ENCODE measurements at places on chromosomes 12 and 14. TPM values are rescaled to one million over a fixed set of nuclear protein-coding genes. Genes with fewer than 3 reads are reported as not detected.

The SERPINA5 gene
- 0.12 TPM for polyA plus RNA-seq

The CPM gene
- 5.8 TPM for polyA plus RNA-seq

The PZP gene
- not detected for polyA plus RNA-seq

The FOXN4 gene
- polyA plus RNA-seq, result not detected

The C1RL gene
- polyA plus RNA-seq, result 50.5 TPM

The ITFG2 gene
- 21.9 TPM for polyA plus RNA-seq

The SRGAP1 gene
- 15.7 TPM for polyA plus RNA-seq

DNA sequence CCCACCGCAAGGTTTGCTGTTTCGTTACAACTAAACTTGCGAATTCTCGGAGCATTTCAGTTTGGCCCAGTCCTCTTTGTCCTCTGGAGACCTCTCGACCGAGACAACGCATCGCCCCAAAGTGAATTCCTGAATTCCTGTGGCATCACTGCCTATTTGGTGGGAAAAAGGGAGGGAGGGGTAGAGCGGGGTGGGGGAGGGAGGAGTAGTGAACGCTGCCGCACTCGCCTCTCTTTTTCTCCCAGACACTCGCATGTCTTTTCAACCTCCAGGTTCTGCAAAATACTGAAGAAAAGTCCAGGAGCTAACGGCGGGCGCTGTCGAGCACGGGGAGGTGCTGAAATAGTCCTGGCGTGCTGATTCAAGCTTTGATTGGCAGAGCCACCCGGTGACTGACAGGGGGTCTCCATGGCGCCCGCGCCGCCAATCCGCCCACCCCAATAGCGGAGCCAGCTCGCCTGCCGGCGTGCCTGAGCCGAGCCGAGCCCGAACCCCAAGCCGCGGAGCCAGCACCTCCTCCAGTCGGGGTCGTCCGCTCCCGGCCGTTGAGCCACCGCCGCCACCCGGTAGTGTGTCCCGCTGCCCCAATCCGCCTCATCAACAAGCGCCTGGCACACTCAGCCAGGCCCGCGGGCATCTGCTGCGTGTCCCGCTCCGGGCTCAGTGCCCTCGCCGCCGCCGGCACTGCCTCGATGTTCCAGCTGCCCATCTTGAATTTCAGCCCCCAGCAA is at the start of gene SIX6:
Gene SIX6 (plus strand): TSS at position 440 of the 731 bp plus-strand sequence. CDS start 253 bp downstream, at position 693.
- DNase-seq, result no peak

- no peak for DNase-seq
These were observed 69.1 kb downstream of the VCPKMT start for GRCh38 chr14:50047274-50047676.

DNA sequence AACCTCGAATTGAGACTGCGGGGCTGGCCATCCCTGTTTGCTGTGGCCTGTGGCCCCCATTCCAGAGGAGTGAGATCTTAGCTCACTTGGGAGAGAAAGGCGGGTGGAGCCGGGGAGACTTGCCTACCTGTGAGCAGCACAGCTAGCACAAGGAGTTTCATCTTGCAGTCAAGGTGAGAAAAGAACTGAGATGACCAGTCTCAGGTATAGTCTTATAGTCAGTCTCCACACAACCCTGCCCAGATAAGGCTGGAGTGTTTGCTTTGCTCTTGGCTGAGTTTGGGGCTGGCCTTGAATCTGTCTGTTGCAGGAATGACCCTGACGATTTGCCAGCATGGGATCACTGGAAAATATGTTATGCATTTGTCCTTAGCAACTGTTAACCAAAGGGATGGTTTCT is at the start of gene PLA2G1B:
Gene PLA2G1B (minus strand): TSS at position 187 of the 400 bp plus-strand sequence. CDS start 26 bp downstream, at position 161.
- no peak for DNase-seq

- DNase-seq, result peak; percentile 18
These were observed 14.5 kb upstream of the CLEC4A start for GRCh38 chr12:8108808-8109398.

- no peak for DNase-seq
These were observed 102.7 kb downstream of the ST8SIA1 start for GRCh38 chr12:22231836-22232235.

GRCh38 chr12:55060470-55060869 is 40.7 kb downstream of the NEUROD4 start:
- DNase-seq, result no peak

DNA sequence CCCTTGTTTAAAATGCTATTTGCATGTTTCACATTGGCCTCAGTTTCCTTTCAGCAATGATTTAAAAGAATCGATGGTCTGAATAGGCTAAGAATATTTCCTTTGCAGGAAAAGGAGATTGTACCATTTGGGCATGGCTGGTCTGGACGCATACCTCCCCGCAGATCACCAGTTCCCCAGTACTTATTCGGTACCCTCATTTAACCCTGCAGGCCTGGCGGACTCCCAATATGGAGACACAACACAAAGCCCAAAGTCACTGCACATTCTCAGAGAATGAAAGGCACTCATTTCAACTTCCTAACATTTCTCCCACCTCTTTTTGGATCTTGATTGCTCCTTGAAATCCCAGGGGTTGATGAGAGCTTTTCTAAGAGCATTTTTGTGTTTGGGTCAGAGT is 152.9 kb downstream of the GCH1 start:
- no peak for DNase-seq

DNA sequence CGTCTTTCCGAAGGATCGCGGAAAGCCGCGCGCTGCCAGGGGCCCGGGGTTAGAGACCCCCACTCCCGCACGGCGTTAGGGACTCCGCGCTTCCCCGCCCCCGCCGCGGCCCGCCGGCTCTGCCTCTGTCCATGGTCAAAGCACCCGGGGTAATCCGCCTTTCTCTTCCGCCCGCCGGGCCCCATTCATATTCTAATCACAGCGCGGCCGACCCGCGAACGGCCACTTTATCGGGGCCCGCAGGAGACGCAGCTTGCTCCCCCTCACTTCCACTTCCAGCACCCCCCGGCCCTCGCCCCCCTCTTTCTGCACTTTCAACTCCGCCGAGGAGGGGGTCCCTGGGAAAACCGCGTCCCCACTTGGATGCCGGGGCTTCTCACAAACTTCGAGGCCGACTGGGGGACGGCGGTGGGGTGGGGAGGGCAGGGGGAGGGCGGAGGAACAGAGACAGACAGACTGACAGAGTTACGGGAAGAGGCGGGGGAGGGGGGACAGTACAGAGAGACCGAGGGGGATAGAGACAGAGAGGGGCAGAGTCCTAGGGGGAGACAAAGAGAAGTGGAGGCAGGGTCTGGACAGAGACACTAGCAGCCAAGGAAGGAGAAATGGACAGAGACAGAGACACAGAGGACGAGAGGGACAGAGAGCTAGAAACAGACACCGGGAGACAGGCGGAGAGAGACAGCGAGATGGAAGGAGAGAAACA is 1.1 kb upstream of the RFX4 start:
- no peak for DNase-seq

GRCh38 chr12:93729934-93730333 is 52.8 kb downstream of the CRADD start:
- no peak for DNase-seq

GRCh38 chr12:53292426-53292825 is 2.9 kb upstream of the PFDN5 start:
- DNase-seq, result no peak

DNA sequence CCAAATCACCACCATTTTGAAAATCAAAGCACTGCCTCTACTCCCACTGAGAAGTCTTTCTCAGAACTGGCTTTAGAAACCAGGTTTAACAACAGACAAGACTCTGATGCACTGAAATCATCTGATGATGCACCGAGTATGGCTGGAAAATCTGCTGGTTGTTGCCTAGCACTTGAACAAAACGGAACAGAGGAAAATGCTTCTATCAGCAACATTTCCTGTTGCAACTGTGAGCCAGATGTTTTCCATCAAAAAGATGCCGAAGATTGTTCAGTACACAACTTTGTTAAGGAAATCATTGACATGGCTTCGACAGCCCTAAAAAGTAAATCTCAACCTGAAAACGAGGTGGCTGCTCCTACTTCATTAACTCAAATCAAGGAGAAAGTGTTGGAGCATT is 115.0 kb upstream of the NPAS3 start:
- no peak for DNase-seq

GRCh38 chr12:33180918-33181317 is 258.7 kb downstream of the SYT10 start:
- DNase-seq, result no peak

GRCh38 chr12:110590806-110591326 is 7.7 kb upstream of the PPTC7 start:
- DNase-seq, result peak; percentile 52

DNA sequence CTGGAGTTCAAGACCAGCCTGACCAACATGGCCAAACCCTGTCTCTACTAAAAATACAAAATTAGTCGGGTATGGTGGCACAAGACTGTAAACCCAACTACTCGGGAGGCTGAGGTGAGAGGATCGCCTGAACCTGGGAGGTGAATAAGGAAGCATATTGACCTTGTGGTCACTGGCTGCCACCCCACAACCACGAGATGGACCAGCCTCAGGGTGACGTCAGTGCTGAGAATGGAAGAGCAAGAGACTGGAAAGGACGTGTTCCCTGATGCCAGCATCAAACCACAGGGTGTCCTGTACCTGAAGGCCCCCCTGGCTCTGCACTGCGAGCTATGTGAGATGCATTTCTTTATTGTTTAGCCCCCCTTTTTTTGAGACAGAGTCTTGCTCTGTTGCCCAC is 45.9 kb upstream of the BDKRB2 start:
- DNase-seq, result no peak

Measured in BJ (cell line).